ENCODE measurements at places on chromosomes 12 and 14. TPM values are rescaled to one million over a fixed set of nuclear protein-coding genes. Genes with fewer than 3 reads are reported as not detected.

DNA sequence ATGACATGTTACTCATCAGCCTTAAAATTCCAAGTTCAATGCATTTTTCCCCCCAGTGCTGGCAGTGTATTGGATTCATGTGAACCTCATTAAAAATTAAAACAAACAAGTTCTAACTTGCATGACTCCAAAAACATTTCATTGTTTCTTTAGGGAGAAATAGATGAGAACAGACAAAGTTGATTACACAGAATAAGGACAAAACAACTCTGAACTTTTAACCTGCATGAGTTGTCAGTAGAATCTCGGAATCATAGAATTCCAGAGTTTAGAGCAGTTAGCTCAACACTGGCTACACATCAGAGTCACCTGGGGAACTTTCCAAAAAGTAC is 127.5 kb downstream of the TMX1 start:
- DNase-seq = no peak
- H3K4me3 ChIP-seq = no peak overlapping the region
- H3K27ac ChIP-seq = no peak overlapping the region
- no peaks in the 10 kb centered on the region for H3K4me1 ChIP-seq
- no peaks in the 10 kb centered on the region for H3K36me3 ChIP-seq
- peaks cover 2% of the 10 kb centered on the region for H3K27me3 ChIP-seq

DNA sequence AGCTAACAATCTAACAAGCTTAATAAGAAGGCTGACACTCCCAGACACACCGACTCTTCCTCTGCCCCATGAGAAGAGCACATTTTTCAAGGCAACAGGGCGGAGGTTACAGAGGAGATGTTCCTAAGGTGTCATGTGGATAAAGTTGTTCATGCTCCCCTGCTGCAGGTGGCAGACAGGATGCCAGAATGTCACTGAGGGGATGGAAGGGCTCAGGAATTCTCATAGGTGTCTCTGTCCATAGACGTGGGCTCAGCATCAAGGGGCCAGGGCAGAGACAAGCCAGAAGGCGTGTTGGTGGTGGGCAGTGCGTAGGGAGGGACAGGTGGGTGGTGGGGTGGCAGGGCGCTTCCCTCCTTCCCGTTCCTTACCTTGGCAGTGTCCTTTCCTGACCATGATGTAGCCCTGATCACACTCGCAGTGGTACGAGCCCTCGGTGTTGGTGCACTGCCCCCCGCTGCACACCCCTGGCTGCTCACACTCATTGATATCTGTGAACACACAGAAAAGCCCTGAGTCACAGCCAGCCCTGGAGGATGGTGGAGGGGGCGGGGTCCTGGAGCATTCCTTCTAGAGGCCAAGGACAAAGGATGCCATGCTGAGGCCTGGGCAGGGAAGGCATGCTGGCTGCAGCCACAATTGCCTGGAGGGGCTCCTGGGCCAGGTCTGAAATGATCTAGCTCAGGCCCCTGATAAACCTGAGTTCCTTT is 23.0 kb downstream of the ISCA2 start:
- H3K4me1 ChIP-seq = peaks cover 29% of the 10 kb centered on the region
- H3K27ac ChIP-seq = no peak overlapping the region
- H3K36me3 ChIP-seq = no peaks in the 10 kb centered on the region
- no peaks in the 10 kb centered on the region for H3K27me3 ChIP-seq
- peak; percentile 65 for DNase-seq

DNA sequence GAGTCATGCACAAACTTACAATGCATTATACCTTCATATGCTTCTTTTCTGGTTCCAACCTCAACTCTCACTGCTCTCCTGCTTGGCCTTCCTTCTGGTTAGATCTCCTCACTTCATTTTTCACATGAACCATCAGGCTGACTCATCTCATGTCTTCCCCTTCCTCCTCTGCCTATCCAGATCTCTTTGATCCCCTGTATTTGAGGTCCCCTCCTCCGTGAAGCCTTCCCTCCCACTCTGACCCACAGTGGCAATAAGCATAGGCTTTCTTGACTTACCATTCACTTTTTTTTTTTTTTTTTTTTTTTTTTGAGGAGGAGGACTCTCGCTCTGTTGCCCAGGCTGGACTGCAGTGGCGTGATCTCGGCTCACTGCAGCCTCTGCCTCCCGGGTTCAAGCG is 14.7 kb upstream of the ASIC1 start:
- DNase-seq = no peak
- H3K4me1 ChIP-seq = peaks cover 10% of the 10 kb centered on the region

DNA sequence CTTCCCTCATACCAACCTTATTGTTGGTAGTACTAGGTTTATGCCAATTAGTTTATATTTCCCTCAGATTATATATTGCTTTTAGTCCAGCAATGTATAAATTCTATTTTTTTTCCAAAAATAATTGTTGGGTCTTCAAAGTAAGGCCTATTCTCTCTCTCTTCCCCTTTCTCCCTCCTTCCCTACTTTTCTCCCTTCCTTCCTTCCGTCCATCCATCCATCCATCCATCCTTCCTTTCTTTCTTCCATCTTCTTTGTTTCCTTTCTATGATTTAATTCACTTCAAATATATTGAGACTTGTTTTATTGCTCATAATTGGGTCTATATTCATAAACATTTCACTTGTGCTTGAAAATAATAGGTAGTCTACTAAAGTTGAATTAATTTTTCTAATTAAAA is 1259.2 kb downstream of the FSCB start:
- H3K36me3 ChIP-seq = no peaks in the 10 kb centered on the region
- no peaks in the 10 kb centered on the region for H3K27me3 ChIP-seq
- no peak overlapping the region for H3K4me3 ChIP-seq
- DNase-seq = no peak

DNA sequence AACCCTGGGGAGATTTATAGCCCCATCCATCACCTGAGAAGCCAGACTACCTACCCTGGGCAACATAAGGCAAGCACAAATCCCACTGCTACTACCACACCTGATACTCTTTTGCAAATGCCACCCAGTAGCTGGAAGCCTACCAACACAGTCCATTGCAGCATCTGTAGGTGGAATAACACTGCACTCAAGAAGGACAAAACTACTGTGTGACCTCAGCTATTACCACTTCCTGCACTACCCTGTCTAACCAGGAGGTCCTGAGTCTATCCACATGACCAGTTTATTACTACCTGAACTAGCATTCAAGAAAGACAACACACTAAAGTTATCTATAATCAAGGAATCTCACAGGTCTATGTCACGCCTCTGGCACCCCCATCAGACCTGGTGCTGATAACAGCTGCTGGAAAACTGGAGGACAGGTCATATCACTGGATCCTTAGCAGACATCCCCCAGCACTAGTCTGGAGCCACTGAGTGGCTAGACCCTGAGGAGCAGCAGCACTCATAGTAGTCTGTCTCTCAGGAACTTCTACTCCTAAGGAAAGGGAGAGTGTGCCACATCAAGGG is 2.9 kb upstream of the CLEC1A start:
- H3K27me3 ChIP-seq = no peaks in the 10 kb centered on the region
- no peak overlapping the region for H3K4me3 ChIP-seq
- DNase-seq = no peak
- H3K27ac ChIP-seq = no peak overlapping the region
- H3K36me3 ChIP-seq = no peaks in the 10 kb centered on the region

GRCh38 chr12:128592220-128592744 is 231.5 kb downstream of the SLC15A4 start:
- no peak overlapping the region for H3K4me3 ChIP-seq
- H3K27ac ChIP-seq = no peak overlapping the region
- DNase-seq = no peak
- H3K27me3 ChIP-seq = peaks cover 3% of the 10 kb centered on the region
- H3K36me3 ChIP-seq = no peaks in the 10 kb centered on the region
- H3K4me1 ChIP-seq = no peaks in the 10 kb centered on the region

DNA sequence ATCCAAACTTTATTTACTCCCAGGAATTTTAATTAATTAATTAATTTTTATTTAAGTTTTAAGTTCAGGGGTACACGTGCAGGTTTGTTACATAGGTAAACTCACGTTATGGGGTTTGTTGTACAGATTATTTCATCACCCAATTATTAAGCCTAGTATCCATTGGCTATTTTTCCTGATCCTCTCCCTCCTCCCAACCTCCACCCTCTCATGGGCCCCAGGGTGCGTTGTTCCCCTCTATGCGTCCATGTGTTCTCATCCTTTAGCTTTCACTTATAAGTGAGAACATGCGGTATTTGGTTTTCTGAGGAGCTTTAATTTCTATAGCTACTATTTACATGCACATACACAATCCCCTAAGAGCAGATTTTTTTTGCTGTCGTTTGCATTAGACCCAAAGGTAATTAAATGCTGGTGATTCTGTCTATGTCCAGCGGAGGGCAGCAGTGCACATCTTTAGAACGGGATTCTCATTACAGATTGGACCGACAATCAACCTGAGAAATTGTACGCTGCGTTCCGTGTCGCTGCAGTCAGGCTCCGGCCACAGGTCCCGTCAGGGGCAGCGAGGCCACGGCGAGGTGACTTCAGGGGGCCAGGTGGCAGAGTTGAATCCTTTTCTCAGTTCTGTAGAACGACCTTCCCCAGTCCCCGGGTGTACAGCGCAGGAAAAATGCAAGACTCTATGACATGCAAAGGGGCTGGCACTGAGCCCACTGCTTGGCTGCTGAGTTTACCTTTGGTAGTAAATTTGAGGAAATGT is 11.6 kb downstream of the TMEM30B start:
- H3K36me3 ChIP-seq = no peaks in the 10 kb centered on the region
- H3K4me1 ChIP-seq = peaks cover 14% of the 10 kb centered on the region
- no peaks in the 10 kb centered on the region for H3K27me3 ChIP-seq
- peak; percentile 75 for DNase-seq

The FLRT2 gene
- not detected for total RNA-seq
